Neuronal stem cell (in vitro differentiated cells): ENCODE measurements at places on chromosomes 5 and 9.

DNA sequence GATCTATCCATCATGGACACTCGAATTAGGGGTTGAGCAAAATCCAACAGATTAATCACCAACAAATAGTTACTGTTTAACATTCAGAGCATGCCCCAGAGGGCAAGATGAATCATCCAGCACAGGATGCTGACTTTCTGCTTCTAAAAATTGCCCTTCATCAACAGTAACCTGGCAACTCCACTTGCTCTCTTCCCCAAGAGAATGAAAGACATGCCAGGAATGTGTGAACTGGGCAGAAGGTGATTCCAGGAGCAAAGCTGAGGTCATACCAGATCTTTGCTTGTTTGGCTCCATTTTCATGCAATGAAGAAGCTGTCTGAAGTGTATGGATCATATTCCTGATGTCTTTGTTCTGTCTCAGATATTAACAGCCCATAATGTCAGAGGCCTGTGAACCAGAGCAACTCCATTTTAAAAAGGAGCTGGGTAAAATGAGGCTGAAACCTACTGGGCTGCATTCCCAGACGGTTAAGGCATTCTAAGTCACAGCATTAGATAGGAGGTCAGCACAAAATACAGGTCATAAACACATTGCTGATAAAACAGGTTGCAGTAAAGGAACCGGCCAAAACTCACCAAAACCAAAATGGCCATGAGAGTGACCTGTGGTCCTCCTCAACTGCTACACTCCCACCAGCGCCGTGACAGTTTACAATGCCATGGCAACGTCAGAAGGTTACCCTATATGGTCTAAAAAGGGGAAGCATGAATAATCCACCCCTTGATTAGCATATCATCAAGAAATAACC lies 2.5 kb upstream of the ZNF367 start:
- DNase-seq = peak; percentile 40

GRCh38 chr9:101737705-101738565 lies 512 bp downstream of the GRIN3A start:
- peak; percentile 48 for DNase-seq

- DNase-seq = no peak
Measured at GRCh38 chr5:107477492-107477891, 193.2 kb downstream of the EFNA5 start.

DNA sequence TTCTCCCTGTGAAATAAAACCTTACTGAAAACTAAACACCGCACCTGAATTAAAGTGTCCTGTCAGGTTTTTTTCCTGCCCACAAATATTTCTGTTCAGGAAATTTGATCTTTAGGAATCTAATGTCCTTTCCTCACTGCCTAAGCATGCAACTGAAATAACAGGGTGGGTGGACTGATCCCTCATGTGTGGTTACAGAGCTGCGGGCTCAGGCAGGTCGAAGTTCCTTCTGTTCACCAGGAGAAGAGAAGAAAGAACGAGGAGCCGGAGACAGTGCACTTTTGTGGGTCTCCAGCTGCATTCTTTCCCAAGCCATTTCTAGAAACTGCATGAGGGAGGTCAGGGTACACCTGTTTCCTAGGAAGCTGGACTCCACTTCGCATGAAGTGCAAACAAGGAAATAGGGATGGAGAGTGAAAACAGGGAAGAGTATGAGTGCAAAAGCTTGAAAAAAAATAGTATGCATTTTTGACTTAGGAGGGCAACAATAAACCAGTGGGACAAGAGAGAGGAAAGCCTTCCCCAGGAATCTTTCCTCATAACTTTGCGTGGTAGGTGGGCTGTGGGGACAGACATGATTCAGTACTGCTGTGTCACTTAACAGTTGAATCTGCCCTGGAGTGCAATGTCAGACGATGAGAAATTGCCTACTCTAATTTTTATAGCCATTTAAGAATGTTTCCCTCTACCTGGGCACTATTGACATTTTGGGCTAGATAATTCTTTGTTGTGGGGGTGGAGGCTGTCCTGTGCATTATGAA lies 60.3 kb downstream of the GCNT1 start:
- DNase-seq = no peak
